Endodermal cell (in vitro differentiated cells): ENCODE measurements at places on chromosomes 12 and 14. TPM values are rescaled to one million over a fixed set of nuclear protein-coding genes. Genes with fewer than 3 reads are reported as not detected.

The PKP2 gene
- 114 and 124 TPM in 2 replicates for total RNA-seq

The TAMALIN gene
- 4.4 and 5.6 TPM in 2 replicates for total RNA-seq

The LRCOL1 gene
- total RNA-seq = not detected in 3 replicates

DNA sequence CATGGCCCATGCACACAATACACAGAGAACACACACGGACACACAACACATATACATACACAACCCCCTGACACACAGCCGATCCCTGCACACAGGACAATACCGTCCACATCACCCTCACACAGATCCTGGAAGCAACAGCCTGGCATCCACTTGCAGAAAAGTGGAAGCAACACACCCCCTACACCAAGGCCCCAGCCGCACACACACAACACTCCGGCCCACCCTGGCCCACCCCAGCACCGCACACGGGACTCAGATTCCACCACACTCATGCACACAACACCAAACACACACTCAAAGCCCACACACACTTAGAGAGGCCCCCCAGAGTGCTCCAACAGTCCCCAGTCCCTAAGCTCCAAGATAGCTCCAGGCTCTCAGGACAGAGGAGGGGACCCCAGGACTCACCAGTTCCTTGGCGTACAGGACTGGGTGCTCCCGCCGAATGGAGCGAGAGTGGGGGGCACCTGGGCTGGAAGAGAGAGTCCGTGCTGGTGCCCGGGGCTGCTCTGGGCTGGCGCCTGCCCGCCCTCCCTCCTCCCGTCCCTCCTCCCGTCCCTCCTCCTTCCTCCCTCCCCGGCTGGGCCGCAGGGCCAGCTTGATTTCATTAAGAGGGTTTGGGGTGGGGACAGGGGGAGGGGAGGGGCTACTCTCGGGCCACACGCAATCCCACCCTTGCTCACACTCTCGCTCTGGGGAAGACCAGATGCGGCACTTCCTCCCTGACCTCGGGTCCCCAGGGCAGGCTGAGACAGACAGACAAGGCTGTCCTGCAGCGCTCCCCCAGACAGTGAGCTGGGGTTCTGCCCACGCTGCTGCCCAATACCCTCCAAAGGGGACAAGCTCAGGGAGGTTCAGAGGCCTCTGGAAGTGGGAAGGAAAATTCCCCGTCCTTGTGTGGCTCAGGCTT lies at the start of gene TMEM119:
Gene TMEM119, minus strand, starts transcription at position 526 of the 913 bp plus-strand sequence. CDS start 5,701 bp downstream, outside the sequence.
- no peak within 1 kb of the TSS for H3K4me3 ChIP-seq
- DNase-seq = no peak
- H3K27me3 ChIP-seq = no peaks in the 10 kb centered on the region
- no peaks in the 10 kb centered on the region for H3K36me3 ChIP-seq
- no peaks in the 10 kb centered on the region for H3K4me1 ChIP-seq

DNA sequence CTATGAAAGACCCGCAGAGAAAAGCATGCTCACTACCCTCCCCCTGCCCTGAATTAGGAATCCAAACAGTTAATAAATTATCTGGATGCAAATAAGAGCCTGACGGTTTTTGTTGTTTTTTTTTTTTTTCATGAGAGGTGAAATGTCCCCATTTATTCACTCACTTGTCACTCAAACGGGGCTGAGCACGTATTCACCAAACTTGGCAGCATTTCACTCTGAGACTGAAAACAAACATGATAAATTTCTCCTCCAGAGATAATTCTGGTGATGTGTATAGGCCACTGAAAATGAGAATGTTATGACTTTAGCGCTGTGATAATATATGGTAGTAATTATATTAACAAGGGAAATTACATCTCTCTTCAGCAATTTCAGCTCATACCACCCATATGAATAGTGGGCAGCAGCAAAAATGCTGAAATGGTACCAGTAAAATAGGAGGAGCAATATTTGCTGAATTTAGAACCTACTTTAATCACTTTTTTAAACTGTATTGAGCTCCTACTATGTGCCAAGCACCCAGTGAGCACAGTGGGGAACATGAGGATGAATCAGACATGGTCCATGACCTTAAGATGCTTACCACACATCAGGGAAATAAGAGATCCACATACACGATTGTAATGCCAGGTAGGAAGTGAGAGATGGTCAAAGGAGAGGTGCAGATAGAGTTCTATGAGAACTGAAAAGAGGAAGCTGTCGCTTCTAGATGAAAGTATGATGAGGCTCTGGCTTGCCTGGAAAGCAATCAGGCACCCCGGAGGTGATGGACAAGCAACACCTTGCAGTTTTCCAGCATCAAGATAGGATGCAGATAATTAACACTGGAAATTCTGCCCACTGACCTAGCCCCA lies 286.5 kb upstream of the TMPO start:
- no peaks in the 10 kb centered on the region for H3K27me3 ChIP-seq
- no peaks in the 10 kb centered on the region for H3K36me3 ChIP-seq
- no peaks in the 10 kb centered on the region for H3K4me1 ChIP-seq
- H3K4me3 ChIP-seq = no peak overlapping the region
- no peak overlapping the region for H3K27ac ChIP-seq

DNA sequence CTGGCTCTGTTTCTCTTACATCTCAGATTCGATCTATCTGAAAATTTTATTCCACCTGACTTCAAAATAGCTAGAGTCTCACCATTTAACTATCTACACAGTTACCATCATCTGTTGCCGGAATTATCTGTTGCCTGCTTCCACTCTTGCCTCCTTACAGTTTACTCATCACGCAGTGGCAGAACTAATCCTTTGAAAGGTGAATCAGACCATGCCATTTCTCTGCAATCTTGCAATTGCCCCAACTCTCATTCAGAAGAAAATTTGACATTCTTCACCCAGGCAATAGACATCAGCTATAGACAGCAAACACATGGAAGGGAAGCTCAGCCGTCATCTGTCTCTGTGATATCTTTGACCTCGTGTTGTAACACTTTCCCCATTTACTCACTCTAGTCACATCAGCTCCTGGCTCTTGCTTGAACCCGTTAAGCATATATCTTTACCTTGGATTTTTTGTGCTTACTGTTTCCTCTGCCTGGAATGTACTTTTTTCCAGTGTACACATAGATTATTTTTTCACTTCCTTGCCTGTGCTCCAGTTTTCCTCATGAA lies 85.5 kb downstream of the PDE3A start:
- no peak overlapping the region for H3K27ac ChIP-seq
- no peaks in the 10 kb centered on the region for H3K27me3 ChIP-seq
- no peaks in the 10 kb centered on the region for H3K4me1 ChIP-seq
- H3K4me3 ChIP-seq = no peak overlapping the region

DNA sequence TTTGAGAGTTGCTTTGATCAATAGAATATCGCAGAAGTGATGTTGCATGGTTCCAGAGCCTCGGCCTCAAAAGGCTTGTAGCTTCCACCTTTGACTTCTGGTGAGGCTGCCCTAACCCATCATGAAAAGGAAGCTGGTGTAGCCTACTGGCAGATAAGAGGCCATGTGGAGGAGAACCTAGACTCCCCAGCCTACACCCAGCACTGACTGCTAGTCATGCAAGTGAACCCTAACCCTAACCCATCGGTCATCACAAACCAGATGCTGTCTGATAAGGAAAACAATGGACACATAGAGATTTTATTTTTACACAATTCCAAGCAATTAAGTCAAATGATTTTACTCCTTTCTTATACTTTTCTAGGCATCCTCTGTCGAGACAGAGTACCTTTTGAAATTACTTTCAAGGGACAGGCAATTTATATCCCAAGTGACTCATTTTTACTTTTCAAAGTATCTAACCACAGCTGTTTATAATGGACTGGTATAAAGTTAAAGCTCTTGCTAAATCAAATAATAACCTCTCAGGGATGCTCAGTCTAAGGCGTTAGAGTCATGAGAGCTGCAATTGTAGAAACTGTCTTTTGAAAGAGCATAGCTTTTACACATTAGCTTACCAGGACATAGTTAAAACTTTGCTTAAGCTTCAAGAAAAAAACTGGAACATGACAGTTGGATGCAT lies 17.6 kb downstream of the PTPRB start:
- H3K36me3 ChIP-seq = no peaks in the 10 kb centered on the region
- H3K4me1 ChIP-seq = no peaks in the 10 kb centered on the region
- no peak for DNase-seq
- H3K27me3 ChIP-seq = no peaks in the 10 kb centered on the region
- H3K27ac ChIP-seq = no peak overlapping the region

GRCh38 chr14:75249958-75250336 lies 28.7 kb upstream of the FOS start:
- no peak overlapping the region for H3K4me3 ChIP-seq
- DNase-seq = no peak
- H3K27ac ChIP-seq = no peak overlapping the region
- no peaks in the 10 kb centered on the region for H3K27me3 ChIP-seq
- H3K36me3 ChIP-seq = no peaks in the 10 kb centered on the region
- no peaks in the 10 kb centered on the region for H3K4me1 ChIP-seq

DNA sequence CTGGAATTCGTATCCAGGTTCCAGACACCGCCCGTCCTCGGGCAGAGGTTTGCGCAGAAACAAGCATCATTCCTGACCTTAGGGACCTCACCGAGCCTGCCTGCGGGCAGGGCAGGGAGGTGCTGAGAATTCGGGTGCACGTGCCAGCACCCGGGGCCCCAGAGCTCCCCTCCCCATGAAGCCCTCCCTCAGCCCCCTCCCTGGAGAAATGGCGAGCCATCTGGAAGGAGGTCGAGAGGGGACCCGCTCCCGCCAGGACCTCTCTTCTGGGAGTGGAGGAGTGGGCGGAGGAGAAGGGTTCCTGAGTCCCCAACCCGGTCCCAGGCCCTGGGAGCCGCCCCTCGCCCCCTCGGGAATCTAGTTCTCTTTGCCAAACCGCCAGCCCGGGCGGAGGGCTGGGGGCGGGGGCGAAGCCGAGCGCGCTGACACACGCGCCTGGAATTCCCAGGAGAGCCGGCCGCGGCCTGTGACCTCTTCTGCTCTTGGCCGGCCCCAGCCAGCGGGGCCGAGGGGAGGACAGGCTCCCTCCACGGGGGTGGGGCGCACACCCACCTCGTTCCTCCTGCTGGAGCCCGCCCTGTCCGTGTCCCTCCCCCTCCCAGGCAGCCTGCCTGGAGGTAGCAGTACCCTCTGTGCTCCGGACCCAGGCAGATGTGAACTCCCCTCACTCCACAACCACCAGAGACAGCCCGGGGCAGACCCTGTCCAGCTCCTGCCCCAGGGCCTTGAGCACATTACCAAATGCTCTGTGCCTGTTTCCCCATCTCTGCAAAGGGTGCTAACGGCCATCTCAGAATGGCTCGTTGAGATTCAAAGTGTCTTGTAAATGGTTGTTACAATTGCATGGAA lies 23.0 kb upstream of the GPR132 start:
- H3K27ac ChIP-seq = no peak overlapping the region
- H3K4me3 ChIP-seq = peak overlapping the region; percentile 56

DNA sequence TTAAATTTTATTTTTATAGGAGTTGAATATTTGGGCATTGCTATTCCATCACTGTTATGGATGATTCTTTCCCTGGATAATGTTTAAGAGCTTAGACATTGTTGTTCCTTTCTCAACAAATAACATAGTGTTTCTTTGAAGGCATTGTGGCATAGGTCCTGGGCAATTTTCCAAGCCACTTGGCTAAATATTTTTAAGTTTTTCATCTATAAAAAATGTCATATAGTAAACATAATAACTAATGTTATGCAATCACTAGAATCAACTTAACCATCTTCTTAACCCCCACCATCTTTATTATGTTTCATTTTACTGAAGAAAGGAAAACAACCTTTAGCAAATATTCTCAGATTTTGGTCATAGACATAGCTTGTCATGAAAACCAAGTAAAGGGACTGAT lies 600.6 kb upstream of the LMO3 start:
- no peaks in the 10 kb centered on the region for H3K27me3 ChIP-seq
- no peak for DNase-seq
- no peak overlapping the region for H3K4me3 ChIP-seq
- H3K27ac ChIP-seq = no peak overlapping the region
- no peaks in the 10 kb centered on the region for H3K36me3 ChIP-seq
- H3K4me1 ChIP-seq = no peaks in the 10 kb centered on the region

GRCh38 chr14:97315790-97316189 lies 518.6 kb downstream of the VRK1 start:
- H3K36me3 ChIP-seq = no peaks in the 10 kb centered on the region
- no peaks in the 10 kb centered on the region for H3K4me1 ChIP-seq
- H3K4me3 ChIP-seq = no peak overlapping the region
- no peaks in the 10 kb centered on the region for H3K27me3 ChIP-seq
- no peak for DNase-seq

DNA sequence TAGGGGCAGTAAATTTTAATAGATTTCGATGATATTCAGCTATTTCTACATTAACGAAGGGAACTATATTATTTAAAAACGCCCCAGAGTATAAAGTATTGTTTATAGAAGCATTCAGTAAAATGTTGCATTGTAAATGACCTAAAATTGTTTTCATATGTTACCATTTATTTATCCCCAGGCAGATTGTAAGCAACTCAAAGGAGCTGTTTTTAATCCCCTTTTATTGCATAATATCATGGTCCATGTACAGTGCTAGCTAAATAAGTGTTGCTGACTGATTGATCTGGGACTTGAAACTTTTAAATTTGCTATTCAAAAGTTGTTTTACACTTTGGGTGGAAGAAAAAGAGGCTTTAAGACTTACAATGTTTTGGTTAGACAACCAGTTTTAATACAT lies 199.0 kb upstream of the SLC38A2 start:
- no peaks in the 10 kb centered on the region for H3K36me3 ChIP-seq
- H3K4me3 ChIP-seq = no peak overlapping the region
- H3K4me1 ChIP-seq = peaks cover 3% of the 10 kb centered on the region
- no peak for DNase-seq
- no peak overlapping the region for H3K27ac ChIP-seq
